Ovary (tissue), 10 donors: ENCODE measurements at places on chromosomes 12 and 14. TPM values are rescaled to one million over a fixed set of nuclear protein-coding genes. Genes with fewer than 3 reads are reported as not detected.

Gene ACOT4
- polyA plus RNA-seq = 3.9 TPM

Gene JPH4
- polyA plus RNA-seq = 22.1 TPM

DNA sequence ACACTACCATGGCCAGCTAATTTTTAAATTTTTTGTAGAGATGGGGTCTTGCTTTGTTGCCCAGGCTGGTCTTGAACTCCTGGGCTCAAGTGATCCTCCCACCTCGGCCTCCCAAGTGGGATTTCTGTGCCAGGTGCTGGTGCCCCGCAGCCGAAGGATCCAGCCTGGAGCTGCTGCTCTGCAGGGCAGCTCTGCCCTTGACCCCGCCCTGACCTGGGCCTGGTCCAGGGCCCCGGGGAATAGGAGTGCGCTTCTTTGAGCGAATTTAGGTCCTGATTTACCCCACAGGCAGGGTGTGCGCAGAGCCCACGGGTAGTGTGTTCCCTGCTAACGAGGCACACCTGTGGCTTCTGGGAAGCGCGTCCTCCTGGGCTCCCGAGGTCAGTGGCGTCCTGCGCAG is 15.2 kb downstream of the ACADS start:
- no peak for DNase-seq

DNA sequence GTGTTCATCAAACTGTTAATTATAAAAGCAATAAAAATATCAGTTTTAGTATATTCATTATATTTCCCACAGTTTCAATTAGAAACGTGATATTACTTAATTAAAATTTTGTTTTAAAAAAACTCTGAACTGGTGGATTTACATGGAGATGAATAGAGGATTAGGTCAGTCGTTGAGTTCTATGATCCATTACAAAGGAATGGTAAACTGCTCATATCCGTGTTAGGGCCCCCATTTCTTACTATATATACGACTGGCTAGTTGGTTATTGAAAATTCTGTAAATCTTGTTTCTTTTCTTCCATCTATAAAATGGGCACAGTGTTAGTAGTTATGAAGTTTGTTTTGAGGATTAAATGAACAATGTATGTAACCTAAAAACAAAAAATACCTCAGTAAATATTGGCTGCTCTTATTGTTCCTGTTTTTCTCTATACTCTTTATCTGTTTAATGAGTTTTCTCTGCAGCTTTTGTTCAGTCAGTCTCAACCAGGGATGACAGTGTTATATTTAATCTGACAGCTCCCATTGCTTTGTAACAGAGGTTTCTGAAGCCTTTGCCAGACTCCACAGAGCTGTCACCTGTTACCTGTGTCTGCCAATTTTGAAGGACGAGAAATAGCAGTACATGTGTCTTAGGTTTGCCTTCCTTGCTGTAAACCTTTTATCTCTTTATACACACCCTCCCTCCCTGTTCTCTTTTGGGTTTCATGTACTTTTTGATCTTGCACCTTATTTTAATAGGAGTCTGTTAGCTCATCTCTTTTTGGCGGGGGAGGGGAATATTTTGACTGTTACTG is 41.5 kb downstream of the FRS2 start:
- DNase-seq = no peak

Gene MSI1
- 1.8 TPM for polyA plus RNA-seq

Gene CCDC175
- not detected for polyA plus RNA-seq

Gene SSTR1
- 1.4 TPM for polyA plus RNA-seq

GRCh38 chr12:7322599-7322998 is 18.7 kb downstream of the ACSM4 start:
- no peak for DNase-seq

DNA sequence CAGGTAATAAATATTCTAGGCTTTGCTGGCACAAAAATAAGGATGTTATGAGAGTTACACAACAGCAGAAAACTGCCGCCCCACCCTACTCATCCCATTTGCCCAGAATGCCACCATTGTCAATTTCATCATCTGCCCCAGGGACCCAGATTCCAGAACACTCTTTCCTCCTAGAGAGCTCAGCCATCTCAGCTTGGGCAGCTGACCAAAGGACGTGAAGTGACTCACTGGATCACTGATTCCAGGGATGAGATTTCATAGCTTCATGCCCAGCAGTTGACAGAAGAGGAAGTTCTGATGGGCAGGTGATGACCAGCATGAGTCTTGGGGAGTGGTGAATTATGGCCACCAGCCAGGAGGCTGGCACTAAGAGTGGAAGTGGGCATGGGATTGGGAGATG is 450.3 kb downstream of the RMST start:
- DNase-seq = no peak

GRCh38 chr14:21057803-21058675 is at the start of gene RNASE8:
TSS of gene RNASE8 (plus strand) at chr14:21057822. CDS start at chr14:21057893, 71 bp downstream.
- no peak for DNase-seq

DNA sequence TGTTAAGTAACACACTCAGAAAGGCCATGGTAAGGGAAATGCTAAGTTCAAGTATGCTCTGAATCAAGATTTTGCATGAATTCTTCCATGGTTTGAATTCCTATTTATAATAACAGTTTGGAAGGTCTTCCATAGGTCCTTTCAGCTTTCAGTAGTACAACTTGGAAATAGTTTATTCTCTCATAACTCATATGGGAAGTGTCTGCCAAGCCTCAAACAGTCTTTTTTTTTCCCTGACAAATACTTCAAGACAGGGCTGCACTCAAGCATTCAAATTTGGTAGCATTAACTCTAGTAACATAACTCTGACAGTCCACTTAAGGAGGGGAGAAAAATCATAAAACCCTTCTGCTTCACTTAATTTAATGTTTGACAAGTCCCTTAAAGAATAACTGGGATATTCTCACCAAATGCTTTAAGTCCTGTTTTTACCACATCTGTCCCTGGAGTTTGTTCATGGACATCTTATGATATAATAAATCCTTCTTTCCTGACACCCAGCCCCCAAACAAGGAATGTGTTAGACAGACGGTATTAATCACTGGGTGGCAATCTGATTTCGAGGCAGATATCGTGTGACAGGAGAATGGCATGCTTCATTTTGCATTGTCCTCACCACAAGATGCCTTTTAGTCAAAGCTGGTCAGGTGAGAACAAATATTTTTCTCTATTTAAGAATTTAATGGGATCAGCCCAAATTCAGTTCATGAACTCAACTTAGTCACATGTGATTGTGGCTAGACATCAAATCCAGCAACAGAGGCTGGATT is 165.7 kb downstream of the BMP4 start:
- no peak for DNase-seq

Gene KRT73
- polyA plus RNA-seq = not detected

- DNase-seq = no peak
Measured at GRCh38 chr12:82651489-82651888, 35.2 kb upstream of the TMTC2 start.

DNA sequence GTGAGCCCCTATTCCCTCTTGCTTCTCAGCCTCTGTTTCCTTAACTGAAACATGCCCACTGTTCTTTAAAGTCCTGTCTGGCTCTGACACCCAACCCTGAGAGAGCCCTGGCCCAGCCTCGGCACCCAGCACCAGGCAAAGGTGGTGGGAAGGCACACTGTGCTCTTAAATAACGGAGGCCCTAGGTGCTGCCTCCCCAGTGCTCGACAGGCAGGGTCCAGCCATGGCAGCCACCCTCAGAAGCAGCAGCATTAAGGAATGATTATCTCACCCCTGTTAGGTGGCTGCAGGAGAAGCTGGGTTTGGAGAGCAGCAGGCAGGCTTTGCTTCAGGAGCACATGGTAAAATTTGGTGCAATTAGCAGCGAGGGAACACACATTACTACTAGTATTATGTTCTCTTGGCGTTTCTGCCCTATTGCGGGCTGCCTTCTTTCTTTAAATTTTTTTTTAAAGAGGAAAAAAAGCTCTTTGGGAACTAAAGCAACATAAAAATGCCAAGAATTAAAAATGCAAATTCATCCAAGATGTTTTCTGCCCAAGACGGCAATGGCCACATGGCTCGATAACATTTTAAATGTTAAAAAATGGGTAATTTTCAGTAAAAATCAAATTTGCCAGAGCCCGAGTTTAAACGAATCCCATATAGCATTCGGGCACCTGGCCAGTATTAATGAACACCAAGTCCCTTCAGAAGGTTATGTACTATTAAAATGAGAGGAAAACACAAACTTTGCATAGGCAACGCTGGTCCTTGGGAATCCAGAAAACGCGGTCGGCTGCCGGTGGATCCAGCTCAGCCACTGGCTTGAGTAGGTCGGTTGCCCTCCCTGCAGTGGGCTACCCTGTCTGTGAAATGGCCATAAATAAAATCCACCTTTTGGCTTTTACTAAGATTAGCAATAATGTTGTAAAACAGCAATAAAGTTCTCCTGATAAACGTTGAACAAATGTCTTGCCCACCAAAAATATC is 152.2 kb downstream of the BCL11B start:
- DNase-seq = no peak

DNA sequence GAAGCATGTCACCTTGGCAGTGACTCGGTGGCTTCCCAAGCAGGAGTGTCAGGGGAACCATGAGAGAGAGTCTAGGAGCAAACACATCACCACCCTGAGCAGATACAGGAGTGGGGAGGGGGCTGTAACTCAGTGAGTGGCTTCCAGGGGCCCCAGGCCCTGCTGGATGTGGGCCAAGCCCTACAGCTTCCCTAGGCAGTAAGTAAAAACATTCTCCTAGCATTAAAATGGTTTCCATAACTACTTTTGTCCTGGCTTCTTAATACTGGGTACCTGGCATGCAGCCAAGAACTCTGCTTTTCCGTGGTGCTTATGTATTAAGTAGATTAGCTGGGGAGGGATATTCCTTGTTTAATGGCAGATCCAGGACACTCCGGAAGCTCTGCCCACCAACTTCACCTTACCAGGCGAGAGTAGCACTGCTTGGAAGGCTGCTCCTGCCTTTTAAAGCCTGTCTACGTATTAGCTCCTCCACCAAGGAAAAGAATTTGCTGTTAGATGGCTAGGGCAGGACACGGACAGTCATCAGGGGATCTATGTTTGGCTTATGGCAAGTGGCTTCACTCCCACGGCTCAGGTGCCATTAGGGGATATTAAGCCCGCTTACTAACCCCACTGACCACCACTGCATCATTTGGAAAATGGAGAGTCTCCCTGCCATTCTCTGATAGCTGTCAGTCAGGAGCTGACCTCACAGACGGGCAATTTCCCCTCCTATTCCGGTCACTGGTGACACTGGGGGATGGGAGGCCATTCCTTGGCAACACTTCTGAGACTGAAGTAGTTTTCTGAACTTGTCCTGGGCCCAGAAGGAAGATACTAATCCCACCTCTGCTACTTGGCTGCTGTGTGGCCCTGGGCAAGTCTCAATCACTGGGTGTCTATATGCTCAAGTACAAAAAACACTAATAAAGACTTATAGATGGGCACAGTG is 22.8 kb downstream of the OTUB2 start:
- no peak for DNase-seq

DNA sequence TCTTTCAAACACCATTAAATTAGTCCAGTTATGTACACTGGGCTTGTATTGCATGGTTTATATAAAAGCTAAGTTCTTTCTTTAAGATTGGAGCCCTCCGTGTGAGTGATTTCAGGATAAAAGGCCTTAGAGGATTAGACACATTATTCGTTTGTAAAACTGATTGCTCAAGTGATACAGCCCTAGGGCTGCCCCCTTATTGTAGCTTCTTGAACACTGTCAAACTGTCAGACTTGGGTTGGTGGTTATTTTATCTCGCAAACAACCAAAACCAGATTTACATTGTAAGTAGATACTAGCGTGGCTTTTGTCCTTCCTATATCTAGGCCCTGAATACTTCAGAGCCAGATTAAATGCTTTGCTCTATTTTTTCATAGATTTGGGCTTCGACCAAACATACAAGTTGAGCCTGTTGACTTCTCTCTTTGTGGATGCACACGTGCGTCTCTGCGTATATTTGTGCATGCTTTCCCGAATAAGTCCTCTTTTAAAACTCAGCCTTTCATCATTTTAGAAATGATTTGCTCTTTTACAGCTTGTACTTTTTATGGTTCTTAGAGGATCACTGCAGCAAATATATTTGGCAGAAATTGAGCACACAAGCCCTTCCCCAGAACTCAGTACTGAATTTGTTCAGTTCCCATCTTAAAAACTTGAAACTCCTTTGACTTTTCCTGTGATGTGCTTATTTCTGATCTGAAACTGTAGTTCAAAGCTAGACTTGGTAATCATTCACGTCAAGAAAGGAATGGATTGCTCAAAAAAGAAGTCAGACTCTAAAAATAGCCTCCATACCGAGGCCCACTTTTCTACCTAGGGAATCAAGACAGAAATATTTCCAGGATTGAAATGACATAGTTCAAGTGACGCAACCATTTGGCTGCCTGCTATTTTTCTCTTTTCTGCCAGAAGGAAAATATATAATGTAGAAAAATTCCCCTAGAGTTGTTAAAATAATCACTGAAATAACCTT is 129.5 kb downstream of the ETV6 start:
- no peak for DNase-seq

- DNase-seq = no peak
Measured at GRCh38 chr14:73460691-73461127, 2.4 kb upstream of the NUMB start.

- no peak for DNase-seq
Measured at GRCh38 chr12:39852346-39852745, 232.7 kb upstream of the ABCD2 start.

Gene LRTM2
- not detected for polyA plus RNA-seq

Gene FAM186B
- 0.46 TPM for polyA plus RNA-seq

GRCh38 chr12:21786041-21786531 is 11.6 kb upstream of the KCNJ8 start:
- no peak for DNase-seq

Gene BMP4
- 12.9 TPM for polyA plus RNA-seq

DNA sequence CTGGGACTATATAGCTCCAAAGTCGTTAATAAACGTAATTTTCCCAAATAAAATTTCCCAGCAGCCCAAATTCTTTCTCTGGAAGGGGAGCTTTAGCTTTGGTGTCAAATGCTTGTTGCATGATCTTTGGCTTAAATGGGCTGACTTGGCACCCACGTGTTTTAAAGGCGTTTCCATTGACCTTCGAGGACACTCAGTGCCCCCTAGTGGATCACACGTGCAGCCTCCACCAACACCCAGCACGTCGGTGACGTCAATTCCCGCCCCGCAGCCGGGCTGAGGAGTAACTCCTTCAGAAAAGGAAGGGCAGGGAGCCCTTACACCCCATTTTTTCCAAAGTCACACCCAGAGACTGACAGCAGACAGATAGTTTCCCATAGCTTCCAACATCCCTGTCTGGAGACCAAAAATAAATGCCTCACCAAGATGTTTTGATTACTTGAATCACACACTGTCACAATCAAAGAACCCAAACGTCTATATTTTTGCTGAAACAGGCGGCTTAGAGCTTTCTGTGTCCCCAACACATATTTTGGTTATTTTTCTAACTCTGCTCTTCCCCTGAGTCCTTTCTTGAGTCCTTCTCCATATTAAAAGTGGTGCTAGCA is 707.9 kb downstream of the AACS start:
- DNase-seq = no peak
